Kidney epithelial cell (primary cell): ENCODE measurements at places on chromosomes 7 and 10. TPM values are rescaled to one million over a fixed set of nuclear protein-coding genes. Genes with fewer than 3 reads are reported as not detected.

The TMEM196 gene
- total RNA-seq, result not detected in 2 replicates

The SDK1 gene
- total RNA-seq, result 3.9 and 5.0 TPM in 2 replicates

The KIF11 gene
- total RNA-seq, result 4.5 and 5.7 TPM in 2 replicates

The PIK3CG gene
- 0.50 and 0.75 TPM in 2 replicates for total RNA-seq

The CCDC172 gene
- not detected in 2 replicates for total RNA-seq

The SP8 gene
- not detected in 2 replicates for total RNA-seq

The FGFR2 gene
- 4.5 and 8.9 TPM in 2 replicates for total RNA-seq

The STN1 gene
- total RNA-seq, result 25.1 and 28.1 TPM in 2 replicates

The TNKS2 gene
- total RNA-seq, result 57.6 and 58.1 TPM in 2 replicates

The TMEM213 gene
- total RNA-seq, result not detected in 2 replicates

The POLR2J2 gene
- 0.14 and 1.2 TPM in 2 replicates for total RNA-seq

The PTPRE gene
- total RNA-seq, result 10.3 and 12.7 TPM in 2 replicates

The TMEM139 gene
- 11.9 and 20.5 TPM in 2 replicates for total RNA-seq

The GPRIN2 gene
- total RNA-seq, result 9.2 and 17.0 TPM in 2 replicates

The SMNDC1 gene
- 8.0 and 8.9 TPM in 2 replicates for total RNA-seq

The FLNC gene
- total RNA-seq, result 243 and 267 TPM in 2 replicates

The UCN3 gene
- not detected in 2 replicates for total RNA-seq
